ENCODE measurements at places on chromosomes 16 and 17.

- no peak for DNase-seq
Measured at GRCh38 chr17:35943537-35943936, at the start of gene LYZL6. Gene LYZL6, minus strand, starts transcription at chr17:35943713. Its CDS starts 4,357 bp downstream, at chr17:35939356.

- no peak for DNase-seq
Measured at GRCh38 chr17:49634485-49634860, 43.4 kb downstream of the SPOP start.

GRCh38 chr17:51819341-51820219 lies 338.9 kb downstream of the CA10 start:
- DNase-seq = no peak

DNA sequence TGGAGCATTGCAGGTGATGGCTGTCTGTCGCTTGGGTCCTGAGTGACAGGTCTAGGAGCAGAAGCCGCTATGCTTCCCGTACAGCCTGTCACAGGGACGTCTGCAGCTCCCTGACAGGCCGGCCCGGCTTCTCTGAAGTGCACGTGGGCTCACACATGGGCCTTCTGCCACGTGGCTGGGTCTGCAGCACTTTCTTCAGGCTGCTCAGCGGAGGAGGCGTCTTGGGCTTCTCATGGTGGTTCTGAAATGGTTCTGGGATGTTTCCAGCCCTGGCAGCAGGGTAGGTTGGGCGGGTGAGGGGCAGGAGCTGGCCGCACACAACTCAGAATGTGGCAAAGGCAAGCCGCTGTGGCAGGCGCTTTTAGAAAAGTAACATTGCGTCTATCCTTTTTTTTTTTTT lies 80.3 kb upstream of the ZNF750 start:
- no peak for DNase-seq

DNA sequence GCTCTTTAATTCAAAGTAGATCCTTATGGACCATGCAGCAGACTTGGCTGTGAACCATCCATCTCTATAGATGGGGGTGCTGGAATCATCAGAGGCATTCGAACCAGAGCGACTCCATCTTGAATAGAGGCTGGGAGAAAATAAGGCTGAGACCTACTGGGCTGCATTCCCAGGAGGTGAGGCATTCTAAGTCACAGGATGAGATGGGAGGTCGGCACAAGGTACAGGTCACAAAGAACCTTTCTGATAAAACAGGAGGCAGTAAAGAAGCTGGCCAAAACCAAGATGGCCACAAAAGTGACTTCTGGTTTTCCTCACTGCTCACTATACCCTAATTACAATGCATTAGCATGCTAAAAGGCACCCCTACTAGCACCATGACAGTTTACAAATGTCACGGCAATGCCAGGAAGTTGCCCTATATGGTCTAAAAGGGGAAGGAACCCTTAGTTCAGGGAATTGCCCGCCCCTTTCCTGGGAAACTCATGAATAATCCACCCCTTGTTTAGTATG lies 89.2 kb upstream of the BRD7 start:
- DNase-seq = no peak

GRCh38 chr17:43905400-43905984 lies 1.8 kb downstream of the MPP2 start:
- no peak for DNase-seq

DNA sequence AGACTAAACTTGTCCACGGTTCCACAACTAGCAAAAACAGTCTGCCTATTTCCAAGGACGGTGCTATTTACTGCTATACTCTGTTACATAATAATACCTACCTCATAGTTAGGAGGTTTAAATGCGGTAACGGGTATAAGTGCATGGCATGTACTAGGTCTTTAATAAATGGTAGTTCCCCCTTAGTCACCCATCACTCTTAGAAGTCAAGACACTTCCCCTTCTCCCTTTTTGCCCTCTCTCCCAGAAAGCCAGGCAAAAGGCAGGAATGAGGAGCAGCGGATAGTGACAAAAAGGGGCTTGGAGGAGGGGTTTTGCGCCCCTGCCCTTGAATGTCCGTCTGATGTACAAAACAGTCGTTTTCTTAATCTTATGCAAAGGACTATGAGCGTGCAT lies 1.1 kb upstream of the LSM12 start:
- no peak for DNase-seq

DNA sequence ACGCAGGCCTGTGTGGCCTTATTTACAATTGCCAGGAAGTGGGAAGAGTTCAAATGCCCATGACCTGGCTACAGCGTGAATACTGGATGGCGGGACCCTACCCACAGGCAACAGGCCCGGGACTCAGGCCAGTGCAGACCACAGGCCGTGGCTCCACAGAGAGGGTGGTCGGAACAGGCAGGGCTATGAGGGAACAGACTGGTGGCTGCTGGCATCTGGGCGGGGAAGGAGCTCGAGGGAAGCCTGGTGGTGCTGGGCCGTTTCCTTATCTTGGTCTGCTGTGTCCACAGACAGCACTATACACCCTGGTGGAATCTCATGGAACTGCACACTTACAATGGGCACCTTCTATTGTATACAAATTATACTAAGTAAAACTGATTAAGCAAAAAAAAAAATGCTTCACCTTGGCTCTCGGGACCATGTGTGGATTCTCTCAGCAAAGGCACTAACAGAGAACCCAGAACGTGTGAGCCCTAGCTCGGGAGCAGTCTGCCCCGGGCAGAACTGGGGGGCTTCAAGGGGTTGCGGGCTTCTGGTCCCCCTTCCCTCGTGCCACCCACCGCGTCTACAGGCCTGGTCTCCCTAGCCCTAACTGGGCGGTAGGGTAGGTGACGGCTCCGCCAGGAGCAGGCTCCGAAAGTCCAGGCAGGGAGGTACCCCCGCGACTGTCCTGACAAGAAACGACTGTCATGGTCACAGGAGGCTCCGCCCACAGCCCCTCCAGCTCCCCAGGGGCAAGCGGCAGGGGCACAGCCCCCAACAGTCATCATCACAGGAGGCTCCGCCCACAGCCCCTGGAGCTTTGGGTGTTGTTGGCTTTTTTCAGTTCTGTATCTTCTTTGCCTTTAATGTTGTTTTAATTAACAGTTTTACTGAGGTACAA lies 21.8 kb downstream of the CEP131 start:
- DNase-seq = peak; percentile 84

GRCh38 chr16:70705056-70705455 lies 19.2 kb upstream of the MTSS2 start:
- DNase-seq = no peak

DNA sequence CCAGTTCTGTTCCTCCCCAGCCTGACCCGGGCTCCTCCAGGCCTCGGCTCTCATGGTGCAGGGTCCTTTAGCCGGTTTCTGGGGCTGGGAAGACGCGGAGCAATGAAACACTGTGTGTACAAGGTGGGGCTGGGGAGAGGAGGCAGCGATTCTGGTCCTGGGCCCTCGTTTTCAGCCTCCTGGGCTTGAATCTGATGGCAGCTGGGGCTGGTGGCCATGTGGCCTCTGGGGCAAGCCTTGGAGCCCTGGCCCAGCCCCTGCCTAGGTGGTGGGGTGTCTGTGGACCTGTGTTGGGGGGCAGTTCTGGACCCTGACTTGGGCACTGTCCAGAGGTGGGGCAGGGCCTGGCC lies 4.1 kb downstream of the FOXJ1 start:
- no peak for DNase-seq
